ENCODE measurements at places on chromosomes 7 and 10.

GRCh38 chr7:149884541-149884940 lies 10.8 kb downstream of the ATP6V0E2 start:
- DNase-seq: no peak

DNA sequence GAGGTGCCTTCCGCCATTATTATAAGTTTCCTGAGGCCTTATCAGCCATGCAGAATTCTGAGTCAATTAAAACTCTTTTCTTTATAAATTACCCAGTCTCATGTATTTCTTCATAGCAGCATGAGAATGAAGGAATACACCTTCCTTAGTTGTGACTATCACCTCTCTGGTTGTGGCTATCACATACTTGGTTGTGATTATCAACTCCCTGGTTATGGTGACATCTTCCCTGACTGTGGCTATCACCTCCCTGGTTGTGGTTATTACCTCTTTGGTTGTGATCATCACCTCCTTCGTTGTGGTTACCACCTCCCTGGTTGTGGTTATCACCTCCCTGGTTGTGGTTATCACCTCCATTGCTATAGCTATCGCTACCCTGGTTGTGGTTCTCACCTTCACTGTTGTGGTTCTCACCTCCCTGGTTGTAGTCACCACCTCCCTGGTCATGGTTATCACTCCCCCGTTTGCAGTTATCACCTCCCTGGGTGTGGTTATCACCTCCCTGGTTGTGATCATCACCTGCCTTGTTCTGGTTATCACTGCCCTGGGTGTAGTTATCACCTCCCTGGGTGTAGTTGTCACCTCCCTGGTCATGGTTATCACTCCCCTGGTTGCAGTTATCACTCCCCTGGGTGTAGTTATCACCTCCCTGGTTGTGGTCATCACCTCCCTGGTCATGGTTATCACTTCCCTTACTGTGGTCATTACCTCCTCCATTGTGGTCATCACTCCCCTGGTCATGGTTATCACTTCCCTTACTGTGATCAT lies 105.9 kb downstream of the GPR26 start:
- no peak for DNase-seq

- DNase-seq: no peak
Observed at GRCh38 chr7:1418505-1419309, 40.6 kb downstream of the MICALL2 start.

DNA sequence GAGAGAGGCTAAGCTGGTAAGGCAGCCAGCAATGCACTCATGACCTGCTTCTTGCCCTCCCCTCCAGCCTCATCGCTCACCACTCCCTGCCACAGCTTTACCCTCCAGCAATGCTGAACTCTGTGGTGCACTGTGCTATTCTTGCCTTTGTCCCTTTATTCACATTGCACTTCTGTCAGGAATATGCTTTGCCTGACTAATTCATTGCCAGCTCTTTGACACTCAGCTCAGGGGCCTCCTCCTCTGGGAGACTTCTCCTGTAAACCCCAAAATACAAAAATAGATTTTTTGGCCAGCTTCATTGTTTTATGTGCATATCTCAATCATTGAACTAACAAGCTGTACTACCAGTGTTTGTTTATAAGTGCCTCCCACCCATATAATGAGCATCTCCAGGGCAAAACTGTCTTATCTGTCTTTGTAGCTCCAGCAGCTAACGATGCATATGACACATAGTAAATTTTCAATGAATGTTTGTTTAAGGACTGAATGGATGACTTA lies 8.2 kb downstream of the CNNM1 start:
- DNase-seq: no peak

DNA sequence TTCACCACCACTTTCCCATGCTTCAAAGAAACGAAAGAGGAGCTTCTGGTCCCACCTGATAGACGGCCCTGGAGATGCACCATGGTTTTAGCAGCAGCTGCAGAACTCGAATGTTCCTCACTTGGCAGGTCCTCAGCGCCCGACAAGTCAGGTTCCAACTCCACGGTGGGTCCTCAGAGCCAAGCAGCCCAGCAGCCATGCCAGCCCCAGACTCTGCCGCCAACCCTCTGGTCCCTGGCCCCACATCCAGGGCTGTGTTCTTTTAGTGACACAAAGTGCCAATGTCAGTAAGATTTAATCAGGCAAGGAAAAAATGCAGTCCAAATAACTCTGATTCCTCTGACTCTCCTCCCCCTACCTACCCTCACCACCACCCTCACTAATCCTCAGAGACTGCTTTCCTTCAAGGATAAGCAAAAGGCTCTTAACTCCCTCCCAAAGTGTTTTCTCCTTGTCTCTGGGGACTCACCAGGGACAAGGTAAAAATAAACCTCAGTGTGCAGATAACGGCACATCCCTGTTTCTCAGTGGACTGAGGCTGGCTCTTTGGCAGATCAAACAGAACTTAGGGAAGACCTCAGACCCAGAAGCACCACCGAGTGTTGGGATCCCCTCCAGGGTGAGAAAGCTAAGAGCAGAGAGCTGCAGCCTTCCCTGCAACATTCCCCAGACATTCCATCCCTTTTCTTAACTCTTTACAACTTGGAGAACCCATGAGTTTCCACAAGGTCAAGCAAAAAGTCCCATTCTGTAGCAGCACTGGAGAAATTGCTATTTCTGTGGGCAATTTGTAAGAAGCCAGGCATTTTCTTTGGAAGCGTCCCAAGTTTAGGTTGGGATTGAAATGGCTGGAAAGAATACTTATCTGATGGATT lies 358.9 kb downstream of the FRMD4A start:
- no peak for DNase-seq

- no peak for DNase-seq
Observed at GRCh38 chr10:104274762-104275721, 6.1 kb downstream of the GSTO2 start.

- no peak for DNase-seq
Observed at GRCh38 chr7:106583100-106583499, 77.9 kb downstream of the CCDC71L start.

DNA sequence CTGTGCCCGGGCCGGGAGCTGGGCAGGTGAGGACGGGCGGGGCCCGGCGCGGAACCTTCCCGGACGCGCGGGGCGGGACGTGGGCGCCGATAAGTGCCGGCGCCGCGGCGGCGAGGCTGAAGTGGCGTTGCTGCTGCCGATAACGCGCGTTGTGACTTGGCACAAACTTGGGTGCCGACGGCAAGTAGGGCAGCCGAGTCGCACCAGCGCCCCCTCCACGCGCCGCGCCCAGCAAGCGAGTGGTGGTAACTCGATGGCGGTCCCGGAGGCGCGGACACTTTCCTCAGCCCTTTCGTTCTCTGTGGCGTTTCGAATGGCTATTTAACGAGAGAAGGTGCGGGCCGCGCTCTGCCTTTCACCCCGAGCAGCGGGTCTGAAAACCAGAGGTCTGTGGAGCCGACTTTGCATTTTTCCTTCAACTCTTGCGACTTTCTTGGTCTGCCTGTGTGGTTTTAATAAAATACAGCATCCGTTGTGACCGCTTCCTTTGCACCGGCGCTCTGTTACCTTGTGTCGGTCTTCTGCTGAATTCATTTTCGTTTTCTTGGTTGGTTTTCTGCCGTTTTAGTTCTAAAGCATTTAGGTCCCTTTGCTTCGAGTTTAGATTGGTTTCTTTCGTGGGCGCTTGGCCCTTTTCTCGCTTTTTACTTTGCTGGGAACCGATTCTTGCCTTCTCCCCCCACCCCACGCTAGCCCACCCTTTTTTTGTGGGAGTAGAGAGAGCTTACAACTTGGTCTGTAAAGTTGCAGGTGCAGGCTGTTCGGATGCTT lies 701 bp downstream of the STK17A start:
- peak; percentile 55 for DNase-seq

GRCh38 chr7:30750683-30751650 lies 968 bp upstream of the INMT start:
- no peak for DNase-seq

DNA sequence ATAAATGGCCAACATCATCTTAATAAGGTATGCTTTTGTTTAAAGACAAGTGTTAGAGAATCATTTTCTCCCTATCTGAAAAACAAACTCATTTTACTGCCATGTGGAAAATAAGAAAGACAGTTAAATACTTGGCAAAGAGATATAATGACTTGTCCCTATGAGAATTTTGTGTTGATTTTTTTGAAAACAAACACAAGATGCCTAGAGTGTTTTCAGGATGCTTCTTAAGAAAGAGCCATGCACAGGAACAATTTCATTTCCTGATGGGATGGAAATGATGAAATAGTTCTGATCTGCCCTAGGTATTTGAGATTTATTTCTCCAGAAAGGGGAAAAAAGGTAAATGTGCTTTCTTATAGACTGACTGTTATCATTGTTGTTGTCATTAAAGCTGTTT lies 237.5 kb upstream of the GNAI1 start:
- no peak for DNase-seq

GRCh38 chr7:77879272-77879671 lies 80.7 kb downstream of the PHTF2 start:
- DNase-seq: no peak

- DNase-seq: no peak
Observed at GRCh38 chr7:47366211-47366610, 215.7 kb downstream of the TNS3 start.

- DNase-seq: no peak
Observed at GRCh38 chr10:612696-613095, 76.8 kb downstream of the DIP2C start.

- no peak for DNase-seq
Observed at GRCh38 chr10:85641479-85642009, 725.1 kb downstream of the GRID1 start.

DNA sequence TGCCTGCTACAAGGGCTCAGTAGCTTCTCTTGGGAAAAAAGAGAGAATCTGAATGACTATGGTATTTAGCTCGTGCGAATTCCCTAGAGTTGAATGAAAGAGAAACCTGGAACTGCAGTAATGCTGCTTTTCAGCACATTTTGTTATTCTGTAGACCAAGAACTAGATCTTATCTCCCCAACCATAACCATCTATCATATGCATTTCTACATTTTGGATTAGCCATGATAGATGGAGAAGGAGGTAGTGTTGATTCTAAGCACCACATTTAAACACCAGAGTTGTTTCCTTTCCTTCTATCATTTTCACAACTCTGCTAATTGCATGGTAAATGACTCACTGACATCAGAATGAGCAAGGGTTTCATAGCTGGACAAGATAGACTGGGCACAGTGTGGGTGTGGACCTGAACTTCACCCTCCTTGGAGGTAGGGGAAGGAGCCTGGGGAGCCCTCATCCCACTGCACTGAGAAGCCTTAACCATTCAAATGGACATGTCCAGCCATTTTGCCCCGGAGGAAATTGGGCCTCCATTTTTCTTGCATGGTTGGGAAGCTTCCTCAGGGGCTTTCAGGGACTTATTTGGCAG lies 55.3 kb upstream of the BMPER start:
- DNase-seq: no peak

- DNase-seq: no peak
Observed at GRCh38 chr7:99504281-99504602, 220 bp upstream of the ZKSCAN5 start.

- no peak for DNase-seq
Observed at GRCh38 chr7:2444476-2444875, 31.7 kb downstream of the GRIFIN start.

DNA sequence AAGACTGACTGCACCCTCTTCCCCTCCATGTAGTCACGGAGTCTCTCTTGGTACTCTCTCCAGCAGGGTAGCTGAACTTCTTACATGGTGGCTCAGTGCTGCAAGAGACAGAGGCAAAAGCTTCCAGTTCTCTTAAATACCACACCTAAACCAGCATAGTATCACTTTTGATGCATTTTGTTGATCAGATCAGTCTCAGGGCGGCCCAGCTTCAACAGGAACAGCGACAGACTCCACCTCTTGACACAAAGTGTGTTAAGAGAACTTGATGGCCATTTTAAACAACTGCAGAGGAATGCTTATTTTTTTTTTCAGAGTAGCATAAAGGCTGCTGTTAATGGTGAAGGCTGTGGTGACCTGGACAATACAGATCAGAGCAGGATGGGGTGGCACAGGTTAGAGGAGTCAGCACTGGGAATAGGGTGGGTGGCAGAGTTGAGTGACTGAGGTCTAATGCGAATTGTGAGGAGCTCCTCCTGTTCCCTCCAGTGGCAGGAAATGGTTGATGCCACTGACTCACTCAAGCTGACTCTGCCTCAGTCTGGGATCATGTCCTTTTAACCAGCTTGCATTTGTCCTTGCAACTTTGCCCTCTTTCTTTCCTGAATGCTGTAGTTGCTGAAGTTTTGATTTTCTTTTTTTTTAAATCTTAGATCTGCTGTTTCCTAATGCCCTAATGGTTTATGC lies 17.3 kb downstream of the MGAM start:
- DNase-seq: no peak

GRCh38 chr7:23074443-23075261 lies 30.9 kb upstream of the KLHL7 start:
- DNase-seq: no peak

- DNase-seq: peak; percentile 70
Observed at GRCh38 chr10:119516381-119517234, 25.9 kb downstream of the RGS10 start.

- DNase-seq: no peak
Observed at GRCh38 chr10:124745252-124745651, 1.1 kb upstream of the FAM53B start.

GRCh38 chr7:155178096-155178495 lies 108.0 kb downstream of the HTR5A start:
- no peak for DNase-seq

DNA sequence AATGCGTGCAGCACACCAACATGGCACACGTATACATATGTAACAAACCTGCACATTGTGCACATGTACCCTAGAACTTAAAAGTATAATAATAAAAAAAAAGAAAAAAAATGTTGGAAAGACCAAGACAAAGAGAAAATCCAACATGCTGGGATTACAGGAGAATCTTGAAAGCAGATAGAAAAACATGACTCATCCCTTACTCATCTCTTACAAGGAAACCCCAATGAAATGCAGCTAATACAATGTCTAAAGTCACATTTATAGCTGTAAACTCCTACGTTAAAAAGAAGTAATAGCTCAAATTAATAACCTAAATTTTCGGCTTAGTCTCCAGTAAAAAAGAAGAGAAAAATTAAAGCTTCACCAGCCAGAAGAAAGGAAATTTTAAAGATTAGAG lies 47.5 kb upstream of the DGKB start:
- no peak for DNase-seq

GRCh38 chr10:10662716-10663408 lies 354.8 kb upstream of the CELF2 start:
- no peak for DNase-seq
